Pancreas (tissue), 10 donors: ENCODE measurements at places on chromosomes 5 and 9.

DNA sequence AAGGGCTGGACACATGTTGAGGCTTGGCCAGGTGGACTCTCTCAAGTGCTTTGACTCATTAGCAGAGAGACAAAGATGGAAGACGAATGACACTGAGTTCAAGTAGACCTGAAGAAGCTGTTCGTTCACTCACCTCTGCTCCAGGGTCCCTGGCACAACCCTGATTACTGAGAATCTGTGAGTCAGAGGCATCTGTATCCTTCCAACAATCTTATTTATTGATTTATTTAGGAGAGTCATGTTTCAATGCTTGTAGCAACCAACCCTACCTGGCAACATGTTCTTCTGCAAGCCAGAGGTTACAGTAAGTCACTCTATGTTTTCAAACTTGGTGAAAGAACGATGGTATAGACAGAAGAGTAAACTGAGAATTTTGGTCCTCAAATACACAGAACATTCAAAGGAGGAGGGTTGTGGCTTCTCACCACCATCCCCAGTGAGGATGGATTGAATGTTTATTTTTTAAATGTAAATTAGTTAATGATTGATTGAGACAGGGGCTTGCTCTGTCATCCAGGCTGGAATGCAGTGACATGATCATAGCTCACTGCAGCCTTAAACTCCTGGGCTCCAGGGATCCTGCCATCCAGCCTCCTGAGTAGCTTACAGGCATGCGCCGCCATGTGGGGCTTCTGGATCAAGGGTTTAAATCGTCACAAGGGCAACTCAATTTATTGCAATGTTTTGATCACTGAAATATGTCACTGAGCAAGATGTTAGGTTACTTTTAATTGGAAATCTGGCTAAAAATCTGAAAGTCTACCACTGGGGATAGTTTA, 55.7 kb upstream of the CARTPT start:
- no peak overlapping the region for H3K27ac ChIP-seq
- H3K4me3 ChIP-seq, result no peak overlapping the region
- H3K36me3 ChIP-seq, result no peaks in the 10 kb centered on the region
- no peak for DNase-seq
- no peaks in the 10 kb centered on the region for H3K4me1 ChIP-seq

DNA sequence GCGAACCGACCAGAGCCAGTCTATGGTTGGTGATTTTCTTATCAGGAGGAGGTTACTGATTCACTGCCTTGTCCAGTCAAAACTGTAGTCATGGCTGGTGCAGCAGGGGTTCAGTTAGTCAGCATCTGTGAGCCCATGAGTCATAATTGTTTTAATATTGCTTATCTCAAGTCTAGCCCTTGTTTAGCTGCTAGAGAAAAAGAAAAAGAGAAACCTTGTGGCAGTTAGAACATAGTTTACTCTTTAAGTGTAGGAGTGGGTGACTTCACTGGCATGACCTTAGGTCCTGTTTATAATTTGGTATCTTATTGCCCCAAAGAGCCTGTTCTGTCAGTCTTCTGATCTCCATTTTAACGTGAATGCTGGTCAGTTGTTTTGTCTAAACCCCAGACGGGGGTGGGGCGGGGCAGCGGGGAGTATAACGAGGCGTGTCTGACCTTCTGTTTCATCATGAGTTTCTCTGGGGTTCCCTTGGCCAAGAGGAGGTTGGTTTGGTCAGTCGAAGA, 76.9 kb upstream of the NFIL3 start:
- no peak for DNase-seq
- no peaks in the 10 kb centered on the region for H3K27me3 ChIP-seq
- no peaks in the 10 kb centered on the region for H3K4me1 ChIP-seq
- H3K4me3 ChIP-seq, result no peak overlapping the region

DNA sequence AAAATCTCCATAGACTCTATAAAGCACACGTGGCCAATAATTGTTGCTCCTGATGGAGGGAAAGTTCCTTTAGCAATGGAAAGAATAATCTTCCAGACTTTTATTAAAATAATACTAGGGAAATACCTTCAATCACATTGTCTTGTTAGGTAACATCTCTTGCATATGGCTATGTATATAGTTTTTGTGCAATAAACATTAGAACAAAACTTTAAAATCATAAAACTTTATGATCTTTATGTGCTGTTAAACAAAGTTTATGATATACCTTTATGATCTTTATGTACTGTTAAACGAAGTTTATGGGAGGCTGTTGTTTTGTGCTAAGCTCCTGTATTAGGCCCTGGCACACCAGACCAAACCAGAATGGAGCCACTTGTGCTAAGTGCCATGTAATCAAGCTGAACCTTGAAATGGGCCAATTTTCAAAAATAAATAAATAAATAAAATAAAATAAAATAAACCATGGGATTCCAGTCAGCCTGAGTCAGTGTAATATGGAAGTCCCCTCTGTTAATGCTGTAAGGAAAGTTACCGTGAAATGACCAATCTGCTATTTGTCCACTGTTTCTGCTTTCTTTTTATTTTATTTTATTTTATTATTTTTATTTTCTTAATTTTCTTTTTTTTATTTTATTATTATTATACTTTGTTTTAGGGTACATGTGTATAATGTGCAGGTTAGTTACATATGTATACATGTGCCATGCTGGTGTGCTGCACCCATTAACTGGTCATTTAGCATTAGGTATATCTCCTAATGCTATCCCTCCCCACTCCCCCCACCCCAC, 431.3 kb downstream of the SPATA31D1 start:
- DNase-seq, result no peak
- no peak overlapping the region for H3K4me3 ChIP-seq
- no peak overlapping the region for H3K27ac ChIP-seq
- H3K27me3 ChIP-seq, result no peaks in the 10 kb centered on the region
- no peaks in the 10 kb centered on the region for H3K36me3 ChIP-seq
- no peaks in the 10 kb centered on the region for H3K4me1 ChIP-seq

DNA sequence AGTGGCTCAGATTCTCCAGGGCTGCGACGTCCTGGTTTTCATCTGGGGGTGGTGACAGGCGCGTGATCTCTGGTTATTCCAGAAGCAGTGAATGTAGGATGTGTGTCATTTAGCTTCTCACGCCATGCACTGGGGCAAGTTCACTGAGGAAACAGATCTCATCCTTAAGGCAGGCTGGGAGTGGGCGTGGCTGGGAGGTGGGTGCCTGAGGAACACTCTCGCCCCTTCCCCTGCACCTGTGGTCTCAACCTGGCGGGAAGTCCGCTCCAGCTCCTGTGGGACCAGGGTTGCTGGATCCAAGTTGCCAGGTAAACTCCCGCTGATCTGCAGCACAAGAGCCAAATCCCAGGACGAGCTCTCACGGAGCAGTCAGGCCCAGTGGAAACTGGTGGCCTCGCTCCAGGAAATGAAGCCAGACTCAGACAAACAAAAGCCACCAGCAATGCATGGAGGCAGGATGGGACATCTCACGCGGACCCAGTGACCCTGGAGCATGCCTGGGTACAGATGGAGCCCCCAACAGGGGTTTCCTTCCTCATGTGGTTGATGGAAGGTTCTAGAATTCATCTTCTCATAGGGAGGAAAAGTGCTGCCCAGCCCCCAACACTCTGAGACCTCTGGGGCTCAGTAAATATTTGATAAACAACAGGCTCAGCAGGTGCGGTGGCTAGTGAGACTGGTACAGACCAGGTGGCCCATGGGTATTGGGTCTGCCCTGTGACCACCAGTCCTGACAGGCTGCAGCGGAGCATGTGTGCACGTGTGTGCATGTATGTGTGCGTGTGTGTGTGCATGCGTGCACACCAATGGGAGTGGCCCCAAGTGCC, 16.3 kb upstream of the SLC12A7 start:
- no peak overlapping the region for H3K4me3 ChIP-seq
- H3K36me3 ChIP-seq, result no peaks in the 10 kb centered on the region
- peak; percentile 81 for DNase-seq
- peaks cover 51% of the 10 kb centered on the region for H3K4me1 ChIP-seq
